Stimulated activated CD8-positive, alpha-beta memory T cell treated with anti-CD3 and anti-CD28 coated beads, Interleukin-2, amount 100 ng/mL, for 48 hours (primary cell): ENCODE measurements at places on chromosomes 1 and 21.

- no peak for DNase-seq
These were observed 28.9 kb downstream of the RNF2 start for GRCh38 chr1:185074307-185074706.

DNA sequence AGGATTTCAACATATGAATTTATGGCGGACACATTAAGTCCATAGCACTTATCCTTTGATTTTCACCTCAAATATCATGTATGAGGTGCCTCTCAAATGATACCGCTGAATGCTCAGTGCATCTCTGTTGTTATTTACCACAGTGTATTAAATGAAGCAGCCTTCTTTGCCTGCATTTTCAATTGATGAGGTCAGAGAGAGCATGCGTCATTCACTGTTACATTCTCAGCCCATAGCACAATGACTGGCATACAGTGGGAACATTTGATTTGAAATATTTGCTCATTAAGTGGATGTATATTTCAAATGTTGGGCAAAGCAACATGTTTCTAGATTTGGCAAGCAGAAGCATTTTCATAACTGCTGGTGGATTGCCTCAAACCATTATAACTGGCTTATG lies 45.7 kb downstream of the LRRC7 start:
- DNase-seq: no peak

GRCh38 chr21:16004086-16004485 lies 274.3 kb downstream of the USP25 start:
- DNase-seq: no peak

GRCh38 chr1:45116340-45116739 lies 90.1 kb downstream of the ZSWIM5 start:
- no peak for DNase-seq

- DNase-seq: no peak
These were observed 4.6 kb downstream of the IVL start for GRCh38 chr1:152912900-152913299.

GRCh38 chr1:51303751-51304251 lies 26.6 kb downstream of the TTC39A start:
- peak; percentile 32 for DNase-seq

- no peak for DNase-seq
These were observed 346.8 kb downstream of the BRINP2 start for GRCh38 chr1:177517546-177517945.
